ENCODE measurements at places on chromosomes 3 and 15. TPM values are rescaled to one million over a fixed set of nuclear protein-coding genes. Genes with fewer than 3 reads are reported as not detected.

Gene SUSD5
- total RNA-seq: 5.0 TPM

Gene DCP1A
- 10.8 TPM for total RNA-seq

Gene LAMB2
- total RNA-seq: 460 TPM

Gene HHATL
- not detected for total RNA-seq

Gene SEMA3G
- total RNA-seq: not detected

Gene BNC1
- 0.47 TPM for total RNA-seq

Gene GOLGA6A
- total RNA-seq: not detected

Gene TMEM207
- total RNA-seq: not detected
